ENCODE measurements at places on chromosomes 1 and 21. TPM values are rescaled to one million over a fixed set of nuclear protein-coding genes. Genes with fewer than 3 reads are reported as not detected.

CYP4Z1 gene
- polyA plus RNA-seq: not detected

TACSTD2 gene
- polyA plus RNA-seq: 0.77 TPM

CCDC24 gene
- polyA plus RNA-seq: 13.4 TPM

GFI1 gene
- polyA plus RNA-seq: 0.12 TPM

ELAPOR1 gene
- polyA plus RNA-seq: 0.92 TPM

TRIM67 gene
- polyA plus RNA-seq: not detected

CA6 gene
- not detected for polyA plus RNA-seq

KIFAP3 gene
- polyA plus RNA-seq: 2.0 TPM

HJV gene
- 0.45 TPM for polyA plus RNA-seq

KRTAP19-8 gene
- polyA plus RNA-seq: not detected

PYHIN1 gene
- not detected for polyA plus RNA-seq

HPDL gene
- polyA plus RNA-seq: 39.6 TPM

ANKRD65 gene
- polyA plus RNA-seq: 1.6 TPM

ITGB2 gene
- 0.44 TPM for polyA plus RNA-seq
